ENCODE measurements at places on chromosomes 1 and 21. TPM values are rescaled to one million over a fixed set of nuclear protein-coding genes. Genes with fewer than 3 reads are reported as not detected.

DNA sequence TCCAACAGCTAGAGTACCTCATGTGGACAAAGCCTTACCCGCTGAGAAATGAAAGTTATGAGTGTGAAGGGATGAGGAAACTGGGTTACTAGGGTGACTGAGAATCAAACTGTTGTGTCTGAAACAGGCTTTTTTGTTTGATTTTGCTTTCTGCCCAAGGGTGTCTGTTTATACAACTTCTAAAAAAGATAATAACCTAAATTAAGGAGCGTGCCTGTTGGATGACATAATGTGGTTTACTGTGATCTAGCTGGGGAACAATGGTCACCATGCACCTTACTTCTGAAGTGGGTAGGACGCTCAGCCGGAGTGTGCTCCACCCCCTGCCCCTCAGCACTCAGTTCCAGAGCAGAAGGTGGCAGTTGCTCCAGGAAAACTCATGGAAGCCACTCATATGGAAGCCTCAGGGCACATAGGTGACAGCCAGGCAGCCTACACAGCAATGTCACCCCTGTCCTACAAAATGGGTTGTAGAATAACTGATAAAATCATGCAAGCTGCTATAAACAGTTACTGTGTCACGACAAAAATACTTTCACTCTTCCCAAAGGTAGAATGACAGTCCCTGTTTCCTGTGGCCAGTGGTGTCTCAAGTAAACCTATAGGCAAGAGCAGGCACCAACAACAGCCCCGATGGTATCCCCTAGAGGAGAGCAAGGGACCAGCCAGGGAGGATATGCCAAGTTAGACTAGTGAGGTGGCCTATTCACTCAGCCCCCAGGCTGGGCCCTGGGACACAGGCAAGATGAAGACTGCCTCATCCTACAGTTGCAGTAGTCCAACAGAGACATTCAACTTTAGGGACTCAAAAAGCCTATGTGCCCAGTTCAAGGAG is 29.3 kb downstream of the SIPA1L2 start:
- no peak for DNase-seq

DNA sequence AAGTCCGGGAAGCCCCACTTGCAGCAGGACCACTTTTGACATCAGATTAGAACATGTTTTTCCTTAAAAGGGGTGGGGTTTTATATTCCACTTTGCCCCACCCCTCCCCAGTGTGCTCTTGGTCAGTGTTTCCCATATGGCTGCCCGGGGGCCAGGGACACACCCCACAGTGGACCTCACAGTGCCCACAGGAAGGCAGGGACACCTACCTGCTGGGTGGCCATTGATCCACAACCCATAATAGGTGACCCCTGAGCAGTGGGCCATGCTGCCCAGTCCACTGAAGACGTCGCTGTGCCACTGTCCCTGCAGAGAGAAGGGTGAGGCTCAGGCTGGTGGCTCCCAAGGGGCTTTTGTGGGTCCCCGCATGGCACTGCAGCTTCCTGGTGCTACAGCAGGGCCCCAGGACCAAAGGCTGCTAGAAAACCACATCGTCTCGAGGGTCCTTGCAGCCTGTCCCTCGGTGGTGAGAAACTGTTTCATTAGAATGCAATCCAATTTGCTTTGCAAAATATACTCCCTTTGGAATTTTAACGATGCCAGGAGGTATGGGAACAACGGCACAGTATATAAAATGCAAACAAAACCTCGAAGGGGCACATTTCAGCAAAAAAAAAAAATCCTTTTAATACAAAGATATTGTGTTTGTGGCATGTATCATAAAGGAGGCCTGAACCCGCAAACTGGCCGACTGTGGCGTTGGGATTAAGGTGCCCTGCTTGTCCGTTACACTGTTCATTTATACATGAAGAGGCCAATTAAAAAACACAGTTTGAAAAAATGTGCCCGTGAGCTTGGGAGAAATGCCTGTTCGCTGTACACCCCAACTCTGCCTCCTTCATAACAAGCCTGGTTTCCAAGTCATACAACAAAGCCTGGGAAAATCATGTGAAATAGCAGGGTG is 16.9 kb downstream of the MORN1 start:
- no peak for DNase-seq

GRCh38 chr1:16998589-16998988 is 13.1 kb downstream of the ATP13A2 start:
- no peak for DNase-seq

The CNTN2 gene
- 0.78 TPM for total RNA-seq

DNA sequence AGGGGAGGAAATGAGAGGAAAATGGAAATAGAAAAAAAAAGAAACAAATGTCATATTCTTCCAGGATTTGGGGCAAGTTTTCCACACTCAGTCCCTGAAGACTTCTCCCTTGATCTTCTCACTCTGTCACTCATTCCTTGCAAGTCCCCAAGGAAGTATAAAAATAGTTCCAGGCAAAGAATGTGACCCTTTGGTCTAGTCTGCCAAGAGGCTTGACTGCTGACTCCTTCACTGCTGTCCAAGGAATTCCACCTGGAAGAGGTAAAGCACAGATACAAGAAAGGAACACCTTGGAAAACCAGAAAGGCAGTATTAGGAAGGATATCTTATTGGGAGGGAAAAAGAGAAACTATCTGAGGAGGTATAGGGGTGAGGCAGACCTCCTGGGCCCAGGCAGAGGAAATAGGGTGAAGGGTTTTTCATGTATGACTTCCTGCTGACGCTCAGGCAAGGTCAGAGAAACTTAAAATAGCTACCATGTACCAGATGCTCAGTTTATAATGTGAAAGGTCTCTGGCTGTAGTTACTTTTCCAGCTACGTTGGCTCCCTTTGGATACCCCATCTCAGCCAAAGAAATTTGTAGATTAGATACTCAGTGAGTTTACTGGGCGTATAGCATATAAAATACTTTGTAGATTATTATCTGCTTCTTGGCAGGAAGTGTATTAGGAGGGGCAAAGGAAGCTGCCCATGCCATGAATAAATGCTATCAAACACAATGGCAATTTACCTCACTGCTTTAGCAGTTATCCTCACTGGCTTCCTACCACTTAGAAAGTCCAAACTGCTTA is 2.0 kb upstream of the GJA5 start:
- DNase-seq, result no peak

DNA sequence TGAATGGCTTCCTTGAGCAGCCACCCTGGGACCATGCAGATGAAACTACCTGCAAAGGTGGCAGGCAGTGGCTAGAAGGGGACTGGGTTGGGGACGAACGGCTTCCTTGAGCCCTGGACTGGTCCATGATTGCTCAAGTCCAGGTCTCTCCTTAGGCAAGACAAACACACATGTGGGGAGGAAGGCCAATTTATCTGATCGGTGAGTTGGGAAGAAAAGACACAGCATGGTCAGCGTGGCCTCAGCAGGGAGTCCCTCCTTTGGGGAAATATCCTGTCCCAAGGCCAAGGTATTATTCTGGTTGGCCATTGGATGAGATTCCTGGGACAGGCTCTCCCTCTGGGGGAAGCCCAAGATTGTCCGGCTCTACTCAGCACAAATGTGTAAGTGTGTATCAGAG is 116.3 kb upstream of the ERG start:
- DNase-seq, result no peak

GRCh38 chr1:215710036-215710898 is 143.2 kb downstream of the KCTD3 start:
- DNase-seq, result no peak

The LORICRIN gene
- total RNA-seq, result not detected

DNA sequence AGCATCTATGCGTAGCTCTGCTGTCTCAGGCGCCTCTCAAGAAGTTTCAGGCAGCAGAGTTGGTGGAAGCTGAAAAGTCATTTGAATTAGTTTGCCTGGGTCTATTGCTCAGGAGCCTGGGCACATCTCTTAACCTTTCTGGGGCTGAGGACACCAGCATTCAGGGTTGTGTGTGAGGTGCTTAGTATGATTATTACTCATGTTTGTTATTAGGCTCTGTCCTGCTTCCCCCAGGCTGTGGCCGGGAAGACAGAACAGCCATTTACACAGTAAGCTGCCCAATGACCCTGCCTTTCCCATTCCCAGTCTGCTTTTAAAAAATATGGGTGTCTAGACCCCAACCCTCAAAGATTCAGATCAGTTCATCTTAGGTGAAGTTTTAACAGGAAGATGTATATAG is 53.9 kb upstream of the CACNA1E start:
- DNase-seq, result no peak

Measured in mucosa of gallbladder (tissue), 1 donor.